Stimulated activated CD8-positive, alpha-beta memory T cell treated with anti-CD3 and anti-CD28 coated beads, Interleukin-4, amount 100 ng/mL, for 1 hour (primary cell): ENCODE measurements at places on chromosomes 5 and 9.

DNA sequence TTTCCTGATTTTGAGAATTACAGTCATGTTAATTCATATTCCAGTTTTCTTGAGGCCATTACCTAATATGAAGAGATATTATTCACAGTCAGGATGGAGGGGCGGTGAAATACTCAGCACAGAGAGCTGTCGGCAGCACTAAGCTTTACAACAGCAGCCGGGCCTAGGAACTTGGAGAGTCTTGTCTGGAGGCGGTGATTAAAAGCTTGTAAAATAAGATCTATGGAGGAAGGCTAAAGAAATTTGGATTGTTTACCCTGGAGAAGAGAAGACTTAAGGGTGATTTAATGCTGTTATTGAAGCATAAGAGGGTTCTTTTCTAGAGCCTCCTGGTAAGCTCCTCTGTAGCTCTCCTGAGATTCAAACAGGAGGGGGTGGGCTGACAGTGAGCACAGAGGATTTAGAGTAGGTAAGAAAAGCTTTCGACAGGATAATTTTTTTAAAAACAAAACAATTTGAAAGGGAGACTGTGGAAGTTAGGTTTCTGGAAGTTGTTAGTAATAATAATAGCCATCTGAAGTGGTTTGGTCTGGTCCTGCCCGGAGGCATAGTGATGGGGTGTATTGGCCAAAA, 406.3 kb upstream of the ADAMTSL1 start:
- DNase-seq, result no peak

DNA sequence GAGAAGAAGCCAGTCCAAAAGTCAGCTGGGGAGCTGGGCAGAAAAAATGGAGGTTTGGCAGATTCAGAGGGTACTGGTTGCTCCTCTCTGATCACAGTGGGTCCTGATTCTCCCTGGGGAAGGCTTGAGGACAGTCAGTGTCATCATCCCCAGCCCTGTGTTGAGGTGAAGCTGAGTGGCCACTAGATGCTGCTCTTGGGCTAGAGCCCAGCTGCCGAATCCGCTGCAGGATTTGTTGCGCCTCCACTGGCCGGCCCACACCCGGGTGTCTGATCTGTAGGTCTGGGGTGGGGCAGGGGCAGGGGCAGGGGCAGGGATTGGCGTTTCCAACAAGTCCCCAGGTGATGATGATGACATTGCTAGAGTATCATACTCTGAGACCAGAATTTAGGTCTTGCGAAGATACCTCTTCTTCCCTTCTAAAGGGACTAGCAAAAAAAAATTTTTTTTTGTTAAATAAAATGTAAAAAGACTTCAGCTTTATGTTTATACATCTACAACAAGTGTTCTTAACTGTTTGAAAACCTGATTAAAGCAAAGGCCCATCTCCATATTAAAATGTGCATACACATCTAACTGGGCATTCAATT, 106.8 kb downstream of the PDE6A start:
- DNase-seq, result no peak

GRCh38 chr5:165723931-165724330, 2218.5 kb downstream of the MAT2B start:
- no peak for DNase-seq

DNA sequence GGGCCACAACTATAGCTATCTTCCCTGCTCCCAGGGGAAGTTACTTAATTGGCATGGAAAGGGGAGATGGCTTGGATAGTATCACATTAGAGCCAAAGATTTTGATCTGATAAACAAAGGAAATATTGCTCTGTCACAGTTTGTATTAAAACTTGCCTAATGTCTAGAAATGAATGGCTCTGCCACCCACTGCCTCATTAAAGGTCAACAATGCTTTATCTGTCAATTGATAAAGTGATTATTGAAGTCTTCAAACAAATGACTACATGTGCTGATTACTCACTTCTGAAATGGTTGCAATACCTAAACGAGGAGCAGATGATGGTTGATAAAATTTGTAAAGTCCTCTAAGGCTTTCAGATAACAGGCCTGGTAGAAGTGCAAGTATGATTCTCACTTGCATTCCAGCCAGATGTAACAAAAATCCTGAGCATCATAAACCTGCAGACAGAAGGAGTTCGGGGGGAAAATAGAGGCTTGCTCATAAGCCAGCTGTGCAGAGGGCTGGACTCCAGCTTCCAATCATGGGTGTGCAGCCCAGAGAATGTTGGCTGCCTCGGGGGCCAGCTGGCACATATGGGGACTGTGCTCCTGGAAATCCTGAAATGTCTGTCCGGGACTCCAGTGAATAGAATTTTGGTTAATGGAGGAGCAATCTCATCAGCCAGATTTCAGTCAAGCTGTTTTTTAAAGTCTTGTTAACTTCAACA, 200.5 kb upstream of the SLC27A6 start:
- DNase-seq, result no peak

GRCh38 chr9:72396247-72397091, 31.5 kb upstream of the ZFAND5 start:
- DNase-seq, result no peak

- no peak for DNase-seq
Measured at GRCh38 chr9:114362394-114362793, 25.4 kb downstream of the AKNA start.

DNA sequence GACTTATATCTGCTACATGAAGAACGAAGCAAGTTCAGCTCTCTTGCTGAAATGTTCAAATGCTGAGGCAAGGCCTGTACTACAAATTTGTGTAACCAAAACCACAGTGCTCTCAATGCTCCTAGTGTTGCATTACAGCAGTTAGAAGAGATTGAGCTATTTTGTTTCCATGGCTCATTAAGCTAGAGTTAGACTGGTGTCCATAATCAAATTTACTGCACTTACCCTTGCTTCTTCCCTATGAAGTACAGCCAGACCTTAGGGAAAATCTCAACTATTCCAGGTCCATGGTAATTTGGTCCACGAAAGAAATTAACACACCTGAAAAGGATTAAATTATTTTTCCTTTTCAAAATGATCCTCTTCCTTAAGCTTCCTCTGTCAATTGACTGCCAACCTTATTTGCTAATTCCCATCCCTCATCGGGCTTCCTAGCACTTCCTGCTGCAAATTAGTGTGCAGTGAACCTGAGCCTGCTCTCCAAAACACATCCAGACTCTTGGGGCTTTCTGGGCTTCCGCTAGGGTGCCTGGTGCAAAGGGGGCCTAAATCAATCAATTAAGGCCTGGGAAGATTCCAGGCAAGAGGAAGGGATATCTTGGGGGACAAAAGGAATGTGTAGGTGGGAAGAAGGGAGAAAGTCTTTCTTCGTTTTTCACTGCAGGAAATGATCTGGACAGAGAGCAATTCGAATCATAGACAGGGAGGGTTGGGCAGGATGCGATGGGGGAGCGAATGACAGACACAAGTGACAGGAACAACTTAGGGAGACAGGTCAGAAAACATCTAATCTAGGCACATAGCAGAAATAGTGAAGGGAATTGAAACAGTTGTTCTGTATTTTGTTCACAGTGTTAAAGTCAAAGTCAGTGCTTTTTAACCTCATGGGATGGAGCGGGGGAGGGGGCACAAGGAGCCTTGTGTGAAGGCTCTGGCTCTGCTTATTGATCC, 542.4 kb downstream of the RAB3C start:
- DNase-seq, result no peak

DNA sequence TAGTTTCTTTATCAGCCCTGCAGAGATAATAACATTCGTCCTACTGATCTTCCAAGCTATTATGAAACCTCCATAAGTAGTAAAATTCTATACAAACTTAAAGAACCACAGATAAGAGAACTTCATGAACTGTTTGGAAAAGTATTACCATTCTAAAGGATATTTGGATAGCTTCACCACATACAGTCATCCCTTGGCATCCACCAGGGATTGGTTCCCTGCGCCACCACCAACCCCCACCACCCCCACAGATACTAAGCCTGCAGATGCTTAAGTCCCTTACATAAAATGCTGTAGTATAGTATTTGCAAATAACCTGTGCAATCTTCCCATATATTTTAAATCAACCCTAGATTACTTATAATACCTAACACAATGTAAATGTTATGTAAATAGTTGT, 61.4 kb upstream of the SHISAL2B start:
- no peak for DNase-seq

- no peak for DNase-seq
Measured at GRCh38 chr5:169527066-169527465, 56.5 kb upstream of the SPDL1 start.

DNA sequence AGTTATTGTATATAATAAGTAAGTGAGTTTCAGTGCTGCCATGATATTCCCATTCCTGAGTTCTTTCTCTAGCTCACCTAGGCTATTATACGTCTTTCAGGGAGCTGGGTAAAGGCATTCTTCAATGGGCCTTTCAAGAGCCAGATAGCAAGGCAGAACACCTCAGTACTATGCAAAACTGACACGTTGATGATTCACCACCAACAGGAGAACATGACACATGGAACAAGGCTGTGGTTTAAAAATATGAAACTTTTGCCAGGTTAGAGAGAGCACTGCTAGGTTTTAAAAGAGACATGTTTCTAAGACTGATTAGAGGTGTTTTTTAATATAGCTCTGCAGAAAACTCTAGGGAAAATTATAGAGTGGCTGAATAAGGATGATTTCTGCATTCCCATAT, 95.9 kb downstream of the UGCG start:
- no peak for DNase-seq

- no peak for DNase-seq
Measured at GRCh38 chr5:68070591-68071281, 144.8 kb upstream of the PIK3R1 start.

DNA sequence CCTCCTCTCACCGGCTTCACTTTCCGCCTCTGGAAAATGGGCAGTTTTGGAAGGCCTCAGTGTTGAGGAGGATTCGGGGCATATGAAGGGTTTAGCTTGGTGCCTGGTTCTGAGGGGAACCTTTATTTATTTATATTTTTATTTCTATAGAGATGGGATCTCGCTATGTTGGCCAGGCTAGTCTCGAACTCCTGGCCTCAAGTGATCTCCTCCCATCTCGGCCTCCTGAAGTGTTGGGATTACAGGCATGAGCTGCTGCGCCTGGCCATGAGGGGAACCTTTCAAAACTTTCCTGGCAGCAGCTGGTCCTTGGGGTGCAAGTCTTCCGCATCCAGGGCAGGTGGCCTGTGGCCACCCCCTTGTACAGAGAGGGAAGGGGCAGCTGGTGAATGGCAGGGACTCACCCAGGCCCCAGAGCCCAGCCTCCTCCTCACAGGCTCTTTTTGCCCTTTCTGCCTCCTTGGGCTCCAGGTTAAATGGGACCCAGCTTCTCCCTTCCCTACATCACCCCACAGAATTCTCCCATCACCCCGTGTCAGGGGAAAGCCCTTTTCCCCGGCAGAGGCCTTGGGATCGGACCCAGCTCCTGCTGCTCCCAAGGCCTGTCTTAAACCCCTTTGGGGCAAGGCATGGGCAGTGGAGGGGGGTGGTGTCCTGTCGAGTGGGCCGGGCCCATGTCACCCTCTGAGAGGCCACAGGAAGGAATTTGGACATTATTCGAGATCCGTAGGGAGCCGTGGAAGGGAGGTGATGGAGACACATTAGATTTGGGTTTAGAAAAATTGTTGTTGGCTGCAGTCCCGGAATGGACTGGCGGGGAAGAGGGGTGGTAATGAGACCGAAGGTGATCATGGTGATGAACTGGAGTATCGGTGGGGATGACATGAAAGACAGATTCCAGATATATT, 5.9 kb downstream of the NCS1 start:
- DNase-seq, result no peak

GRCh38 chr5:59919484-59919883, 26.0 kb upstream of the PDE4D start:
- DNase-seq, result no peak

DNA sequence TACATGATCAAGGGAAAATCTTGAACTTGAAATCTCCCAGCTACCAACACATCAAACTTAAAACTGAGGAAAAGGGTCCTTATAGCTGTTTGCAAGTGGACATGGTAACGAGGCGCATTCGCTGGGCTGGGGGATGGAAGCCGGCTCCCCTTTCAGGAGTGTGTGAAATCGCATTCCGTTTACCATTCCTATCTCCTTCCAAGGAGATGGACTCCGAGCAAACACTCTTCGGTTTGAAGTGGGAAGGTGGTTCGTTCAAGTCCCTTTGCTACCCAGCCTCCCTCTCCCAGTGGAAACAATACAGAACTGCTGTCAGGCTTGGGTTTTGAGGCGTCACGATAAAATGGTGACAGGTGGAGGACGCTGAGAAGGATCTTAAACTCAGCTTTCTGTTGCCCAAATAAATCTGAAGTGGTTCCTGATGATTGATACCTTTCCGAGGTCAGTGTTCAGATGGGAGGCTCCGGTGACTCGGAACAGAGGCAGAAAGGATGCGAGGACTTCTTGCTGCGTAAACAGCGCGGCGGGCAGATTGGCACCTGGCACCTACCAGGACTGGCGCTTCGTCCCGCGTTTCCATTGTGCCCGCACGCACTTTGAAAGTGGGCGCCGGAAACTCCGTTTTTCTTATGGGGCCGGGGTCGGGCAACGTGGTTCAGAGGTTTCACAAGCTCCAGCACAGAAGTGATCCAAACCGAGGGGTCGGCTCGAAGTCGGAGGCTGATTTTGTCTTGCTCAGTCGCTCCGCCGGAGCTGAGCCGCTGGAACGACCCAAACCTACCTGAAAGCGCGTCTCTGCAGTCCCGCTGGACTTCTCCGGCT, 7.0 kb downstream of the MSX2 start:
- no peak for DNase-seq

DNA sequence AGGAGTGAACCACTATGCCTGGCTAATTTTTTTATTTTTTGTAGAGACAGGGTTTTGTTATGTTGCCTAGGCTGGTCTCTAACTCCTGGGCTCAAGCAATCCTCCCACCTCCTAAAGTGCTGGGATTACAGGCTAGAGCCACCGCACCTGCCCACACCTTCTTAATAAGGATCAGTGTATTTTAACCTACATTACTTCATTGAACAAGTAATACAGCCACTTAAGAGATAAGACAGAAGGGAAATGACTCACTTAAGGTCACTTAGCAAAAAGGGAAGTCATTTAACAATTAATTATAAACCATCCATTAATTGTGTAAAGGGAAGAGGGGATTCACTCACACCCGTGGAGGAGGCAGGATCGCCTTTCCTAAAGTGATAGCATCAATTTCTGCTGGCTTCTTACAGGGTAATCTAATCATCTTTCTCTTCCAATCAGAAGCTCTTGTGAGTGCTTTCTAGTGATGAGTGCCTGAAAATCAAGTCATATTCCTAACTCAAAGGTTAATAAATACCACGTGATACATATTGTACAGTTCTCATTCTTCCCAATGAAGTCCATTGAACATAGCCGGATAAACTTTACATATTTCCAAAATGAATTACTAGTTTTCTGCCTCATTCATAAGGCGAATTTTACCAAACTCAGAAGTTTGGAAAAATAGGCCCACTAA, 3.5 kb downstream of the FBXW11 start:
- DNase-seq, result no peak

GRCh38 chr5:109218818-109219217, 191.0 kb downstream of the PJA2 start:
- DNase-seq, result no peak

- DNase-seq, result no peak
Measured at GRCh38 chr5:174397206-174397605, 327.2 kb upstream of the MSX2 start.

DNA sequence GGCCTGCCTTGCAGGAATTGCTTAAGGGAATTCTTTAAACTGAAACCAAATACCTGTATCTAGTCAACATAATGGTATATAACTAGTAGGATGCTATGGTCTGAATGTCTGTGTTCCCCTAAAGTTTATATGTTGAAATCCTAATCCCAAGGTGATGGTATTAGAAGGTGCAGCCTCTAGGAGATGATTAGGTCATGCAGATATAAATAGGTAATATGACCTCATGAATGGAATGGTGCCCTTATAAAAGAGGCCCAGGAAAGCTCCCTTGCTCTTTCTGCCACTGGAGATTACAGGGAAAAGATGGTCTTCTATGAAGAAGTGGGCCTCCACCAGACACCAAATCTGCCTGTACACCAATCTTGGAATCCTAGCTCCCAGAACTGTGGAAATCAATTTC, 7.4 kb upstream of the KIAA1958 start:
- no peak for DNase-seq
